ENCODE measurements at places on chromosomes 7 and 10. TPM values are rescaled to one million over a fixed set of nuclear protein-coding genes. Genes with fewer than 3 reads are reported as not detected.

DNA sequence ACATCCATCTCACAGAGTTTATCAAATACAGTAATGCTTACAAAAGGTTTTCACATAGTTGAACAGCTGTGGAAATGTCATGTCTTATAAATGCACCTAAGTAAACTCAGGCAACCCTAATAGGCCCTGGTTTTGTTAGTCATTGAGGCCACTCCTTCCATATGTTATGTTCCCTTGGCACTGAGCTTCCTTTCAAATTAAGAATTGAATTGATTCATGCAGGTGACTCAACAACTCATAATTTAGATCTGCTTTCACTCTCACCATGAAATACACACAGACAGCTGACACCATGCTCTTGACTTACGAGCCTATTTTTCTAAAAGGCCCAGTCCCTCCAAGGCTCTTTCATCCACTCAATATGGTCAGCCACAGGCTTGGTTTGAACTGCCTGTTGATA is 476.9 kb downstream of the KCNMA1 start:
- DNase-seq = no peak

DNA sequence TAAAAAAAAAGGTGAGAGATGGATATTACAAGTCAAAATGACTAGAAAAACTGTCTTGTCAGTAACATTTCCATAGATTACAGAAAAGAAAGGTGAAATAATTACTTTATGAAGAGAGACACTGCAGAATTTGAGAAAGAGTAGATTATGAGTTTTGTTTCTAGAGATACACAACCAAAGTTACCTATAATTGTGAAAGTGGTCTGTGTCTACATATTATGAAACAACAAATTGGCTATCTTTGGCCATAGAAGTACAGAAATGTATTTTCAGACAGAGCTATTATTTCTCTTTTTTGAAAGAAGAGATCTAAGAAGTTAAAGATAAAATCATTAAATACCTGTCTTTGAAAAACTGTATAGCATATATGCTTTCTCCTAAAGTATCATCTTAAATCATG is 30.1 kb downstream of the KCND2 start:
- no peak for DNase-seq

GRCh38 chr10:29437871-29438270 is 149.0 kb downstream of the LYZL1 start:
- DNase-seq = no peak

DNA sequence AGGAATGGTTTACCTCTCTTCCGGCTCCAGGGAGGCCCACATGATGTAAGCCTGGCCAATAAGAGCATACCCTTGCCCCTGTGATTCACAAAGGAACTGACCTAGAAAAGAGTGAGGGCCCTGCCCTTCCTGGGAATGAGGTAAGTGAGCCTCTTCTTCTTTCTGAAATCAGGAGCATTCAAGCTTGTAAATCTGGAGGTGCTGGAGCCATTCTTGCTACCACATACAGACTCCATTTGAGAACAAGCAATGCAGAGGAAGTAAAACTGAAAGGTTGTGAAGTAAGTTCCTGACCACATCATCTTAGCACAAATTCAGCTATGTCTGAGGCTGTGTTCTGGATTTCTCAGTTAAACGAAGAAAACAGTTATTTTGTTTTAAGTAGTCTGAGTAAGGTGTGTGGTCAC is 132.2 kb downstream of the CD36 start:
- DNase-seq = no peak

DNA sequence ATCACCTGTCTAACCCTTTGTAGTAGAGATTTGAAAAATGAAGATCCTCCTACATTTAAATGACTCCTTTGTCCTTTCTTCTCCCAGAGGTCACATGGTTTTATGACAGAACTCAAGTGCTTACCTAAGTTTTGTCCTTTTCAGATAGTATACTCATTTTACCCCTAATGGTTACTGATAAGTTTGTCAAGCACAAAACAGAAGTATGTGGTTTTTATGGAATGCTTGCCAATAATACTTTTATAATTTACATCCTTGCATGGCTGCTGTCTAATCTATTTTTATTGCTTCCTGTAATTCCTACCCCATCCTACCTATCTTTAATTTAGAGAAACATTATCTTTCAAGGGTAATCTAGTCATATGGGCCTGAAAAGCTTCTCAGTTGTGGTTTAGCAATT is 37.5 kb downstream of the HELLS start:
- DNase-seq = no peak

- DNase-seq = no peak
These were observed 114.9 kb downstream of the BUB3 start for GRCh38 chr10:123269017-123269552.

- DNase-seq = no peak
These were observed at the start of gene SFXN2 for GRCh38 chr10:102714621-102715455. TSS of gene SFXN2 (plus strand) at chr10:102714636. CDS start at chr10:102726637, 12,001 bp downstream.

DNA sequence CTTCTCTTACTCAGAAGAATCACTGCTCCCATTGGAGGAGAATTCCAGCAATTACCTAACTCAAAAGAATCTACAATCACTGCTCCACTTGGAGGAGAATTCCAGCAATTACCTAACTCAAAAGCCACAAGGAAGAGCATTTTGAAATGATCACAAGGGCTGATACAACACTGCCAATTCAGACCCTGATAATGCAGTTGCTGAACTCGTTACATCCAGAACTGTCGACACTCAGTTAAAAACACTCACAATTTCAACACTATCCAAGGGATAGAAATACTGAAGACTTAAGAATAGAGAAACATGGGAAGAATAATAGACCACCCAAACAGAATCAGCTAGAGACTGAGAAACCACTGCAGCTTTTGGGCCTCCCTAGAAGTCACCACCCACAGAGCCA is 27.8 kb downstream of the AFAP1L2 start:
- no peak for DNase-seq

GRCh38 chr10:114010316-114010715 is 33.4 kb upstream of the ADRB1 start:
- no peak for DNase-seq

- DNase-seq = no peak
These were observed 90.7 kb upstream of the C1QL3 start for GRCh38 chr10:16612115-16612980.

Gene ARPC1A
- total RNA-seq = 214 TPM

Gene CCDC146
- 0.53 TPM for total RNA-seq

Gene BICC1
- 1.7 TPM for total RNA-seq

Gene NPC1L1
- total RNA-seq = not detected

Gene IMPDH1
- 100 TPM for total RNA-seq

Gene RTKN2
- 0.49 TPM for total RNA-seq

Measured in pulmonary artery endothelial cell (primary cell).